ENCODE measurements at places on chromosomes 12 and 14.

- DNase-seq: peak; percentile 58
These were observed 416.2 kb downstream of the C12orf50 start for GRCh38 chr12:87612996-87613395.

- DNase-seq: peak; percentile 55
These were observed 49.5 kb upstream of the FOXN3 start for GRCh38 chr14:89466484-89466883.

DNA sequence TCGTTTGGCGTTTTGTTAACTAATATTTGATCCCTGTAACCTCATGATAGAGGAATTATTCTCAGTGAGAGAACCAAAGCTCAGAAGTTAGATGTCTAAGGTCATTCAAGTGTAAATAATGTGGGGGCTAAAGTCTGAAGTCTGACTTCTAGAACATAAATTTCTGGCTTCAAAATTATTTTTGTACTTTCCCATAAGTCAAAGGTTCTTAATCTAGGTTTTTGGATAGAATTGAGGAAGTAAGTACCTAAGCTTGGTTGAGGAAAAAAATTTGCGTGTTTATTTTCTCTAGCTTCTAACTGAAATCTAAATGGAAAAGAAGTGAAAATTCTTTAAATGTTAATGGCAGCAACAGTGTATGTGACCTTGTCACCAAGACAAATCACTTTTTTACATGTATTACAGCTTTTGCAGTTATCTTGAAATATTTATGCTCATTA, 2.3 kb downstream of the LARP4 start:
- DNase-seq: peak; percentile 28

- DNase-seq: no peak
These were observed 83.5 kb downstream of the PTPRR start for GRCh38 chr12:70837026-70837425.

DNA sequence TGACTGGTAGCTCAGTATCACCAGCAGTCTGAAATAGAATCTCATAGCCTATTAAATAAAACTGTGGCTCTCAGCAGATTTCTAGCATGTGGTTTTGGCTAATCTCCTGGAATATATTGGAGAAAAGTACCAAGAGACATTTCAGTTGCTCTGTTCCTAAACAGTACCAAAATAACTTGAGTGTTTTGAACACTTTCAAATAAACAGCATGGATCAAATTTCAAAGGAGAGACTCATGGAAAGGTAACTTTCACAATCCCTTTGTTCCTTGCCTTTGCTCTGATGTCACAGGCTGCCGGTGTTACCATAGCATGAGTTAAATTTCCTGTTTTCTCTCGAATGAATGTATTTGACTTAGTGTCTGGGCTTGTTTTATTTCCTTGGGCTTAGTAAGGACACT, 3.4 kb downstream of the ARG2 start:
- DNase-seq: no peak

DNA sequence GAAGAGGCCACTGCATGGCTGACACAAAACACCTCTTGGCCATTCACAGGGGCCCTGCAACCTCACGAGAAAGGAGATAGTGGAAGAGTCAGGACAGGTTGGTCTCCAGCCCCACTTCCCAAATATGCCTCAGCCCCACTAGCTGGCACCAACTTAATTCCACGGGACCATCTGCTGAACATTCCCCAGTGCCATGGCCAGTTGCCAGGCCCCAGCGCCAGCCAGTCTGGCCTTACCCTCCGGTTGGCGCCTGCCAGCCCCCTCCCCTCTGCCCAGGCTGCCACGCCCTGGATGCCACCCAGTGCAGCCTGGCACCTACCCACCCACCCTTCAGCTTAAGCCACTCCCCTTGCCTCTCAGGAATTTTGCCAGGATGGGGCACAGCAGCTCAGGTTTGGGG, 21.2 kb upstream of the HSPB8 start:
- DNase-seq: no peak

DNA sequence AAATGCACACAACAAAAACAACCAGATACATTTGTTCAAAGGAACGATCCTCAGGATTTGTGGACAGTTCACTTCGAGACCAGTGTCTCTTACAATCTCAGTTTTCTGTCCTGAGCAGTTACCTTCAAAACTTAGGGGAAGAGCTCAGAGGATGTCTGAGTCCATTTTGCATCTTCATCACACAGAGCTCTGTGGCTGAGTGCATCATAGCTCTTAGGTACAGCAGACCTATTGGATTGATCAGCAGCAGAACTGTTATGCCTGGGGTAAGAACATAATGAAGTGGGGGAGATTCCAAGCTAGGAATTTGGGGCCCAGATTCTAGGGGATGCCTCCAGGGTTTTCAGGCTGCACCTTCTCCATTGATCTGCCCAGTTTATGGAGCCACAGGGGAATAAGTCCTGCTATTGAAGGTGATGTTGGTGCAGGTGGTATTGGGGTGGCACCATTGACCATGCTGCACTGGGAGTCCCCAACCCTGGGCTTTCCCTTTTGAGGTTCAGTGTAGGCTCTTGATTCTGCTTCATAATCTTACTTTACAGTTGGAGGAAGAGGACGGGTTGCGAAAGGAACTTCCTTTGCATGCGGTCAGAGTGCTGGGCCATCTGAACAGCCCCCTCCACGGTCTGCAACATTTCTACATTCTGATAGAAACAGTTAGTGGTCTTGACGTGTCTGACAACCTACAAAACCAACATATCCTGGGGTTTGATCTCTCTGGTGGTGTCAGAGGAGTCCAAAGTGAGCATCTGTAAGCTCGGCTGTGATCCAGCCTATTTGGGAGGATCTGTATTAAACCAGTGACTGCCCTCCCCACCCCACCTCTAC, 112.8 kb downstream of the CHST11 start:
- DNase-seq: peak; percentile 93

DNA sequence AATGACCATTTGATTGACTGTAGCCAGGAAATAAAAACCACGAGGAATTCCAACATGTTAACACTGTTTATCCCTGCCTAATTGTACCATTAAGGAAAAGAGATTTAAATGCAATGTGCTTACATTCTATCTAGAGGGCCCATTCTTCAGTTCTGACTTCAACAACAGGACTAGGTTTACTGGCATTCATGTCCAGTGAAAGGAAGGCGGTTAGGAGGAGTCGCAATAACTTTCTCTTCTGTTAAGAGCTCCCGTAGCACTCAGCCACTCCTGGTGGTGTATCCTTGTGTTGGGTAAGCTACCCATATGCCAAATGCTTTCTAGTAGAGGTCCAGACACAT, 154.7 kb downstream of the STXBP6 start:
- DNase-seq: no peak

DNA sequence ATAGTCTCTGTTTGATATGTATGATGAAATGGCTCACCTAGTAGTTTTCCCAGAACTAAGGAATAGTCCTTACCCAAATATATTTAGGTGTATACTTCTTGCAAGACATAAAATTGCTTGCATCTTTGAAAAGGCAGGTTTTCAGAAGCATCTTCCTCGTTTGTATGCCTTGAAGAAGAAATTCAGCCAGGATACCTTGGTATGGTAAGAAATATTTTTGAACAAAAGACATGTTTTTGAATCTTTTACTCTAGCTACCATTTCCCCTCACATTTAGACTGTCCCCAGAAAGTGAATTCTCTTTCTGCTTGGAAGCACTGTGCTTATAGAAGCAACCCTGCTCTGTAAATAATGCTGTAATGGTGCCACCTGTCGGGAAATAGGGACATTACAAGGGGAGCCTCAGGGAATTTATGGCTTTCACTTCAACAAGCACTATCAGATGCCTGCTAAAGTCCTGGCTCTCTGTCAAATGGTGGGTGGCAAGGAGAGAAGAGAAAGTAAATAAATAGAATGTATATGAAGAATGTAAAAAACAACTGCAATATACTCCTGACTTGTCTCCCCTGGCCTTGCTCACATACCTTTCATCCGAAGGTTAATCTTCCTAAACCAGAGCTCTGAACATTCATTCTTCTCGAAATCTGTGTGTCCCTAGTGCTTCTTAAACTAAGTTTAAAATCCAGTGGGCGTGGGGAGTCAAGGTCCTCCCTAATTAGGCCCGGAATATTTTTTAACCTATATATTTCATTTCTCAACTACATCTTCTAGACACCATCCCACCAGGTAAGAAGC, 6.1 kb downstream of the CCDC184 start:
- peak; percentile 82 for DNase-seq

Data from hematopoietic multipotent progenitor cell treated with erythropoietin and hydrocortisone succinate and interleukin-3 and kit ligand, for 6 days (in vitro differentiated cells).